ENCODE measurements at places on chromosomes 2 and 18.

GRCh38 chr2:23498943-23499342 is 114.0 kb downstream of the KLHL29 start:
- DNase-seq: no peak

DNA sequence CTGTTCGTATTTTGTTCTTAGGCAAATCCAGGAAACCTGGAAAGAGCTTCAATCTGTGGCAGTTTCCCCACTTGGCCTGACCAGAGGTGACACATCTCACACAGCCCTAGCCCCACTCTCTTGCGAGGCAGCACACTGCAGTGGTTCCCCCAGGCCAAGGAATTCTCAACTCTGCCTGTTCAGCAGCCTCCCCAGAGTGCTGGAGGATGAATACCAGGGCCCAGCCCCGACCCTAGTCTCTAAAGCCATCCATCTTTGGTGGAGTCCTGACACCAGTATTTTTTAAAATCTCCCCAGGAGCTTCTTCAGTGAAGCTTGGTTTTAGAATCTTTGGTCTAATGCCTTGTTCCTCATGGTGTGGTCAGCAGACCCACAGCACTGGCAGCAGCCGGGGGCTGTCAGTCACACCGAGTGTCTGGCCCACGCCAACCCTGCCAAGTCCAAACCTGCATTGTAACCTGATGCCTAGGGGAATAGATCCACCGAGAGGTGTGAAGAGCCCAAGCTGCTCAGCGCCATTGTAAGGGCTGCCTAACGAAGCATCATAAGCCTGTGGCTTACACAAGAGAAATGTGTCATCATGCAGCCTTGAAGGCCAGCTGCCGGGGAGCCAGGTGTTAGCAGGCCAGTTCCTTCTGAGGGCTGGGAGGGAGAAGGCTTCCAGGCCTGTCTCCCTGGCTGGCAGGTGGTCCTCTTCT is 428.7 kb upstream of the ID2 start:
- no peak for DNase-seq

DNA sequence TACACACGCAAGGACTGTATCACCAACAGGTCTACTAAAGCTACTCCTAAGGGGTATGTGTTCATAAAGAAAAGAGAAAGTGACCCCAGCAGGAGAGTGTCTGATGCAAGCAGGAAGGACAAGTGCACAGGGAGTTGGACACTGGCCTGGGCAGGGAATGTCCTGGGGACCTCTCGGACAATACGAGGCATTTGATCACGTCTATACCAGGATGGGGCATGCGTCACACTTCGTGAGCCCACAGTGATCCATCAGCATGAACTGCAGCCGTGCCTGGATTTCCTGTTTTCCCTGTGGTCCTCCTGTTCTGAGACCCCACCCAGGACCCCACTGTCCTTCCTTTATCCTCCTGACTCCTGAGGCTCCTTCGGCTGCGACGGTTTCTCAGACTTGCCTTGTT is 113.9 kb downstream of the HDAC4 start:
- DNase-seq: no peak

GRCh38 chr2:10424916-10425505 is 23.1 kb downstream of the ODC1 start:
- no peak for DNase-seq

- no peak for DNase-seq
Observed at GRCh38 chr2:44793322-44793870, 148.1 kb upstream of the SIX3 start.

DNA sequence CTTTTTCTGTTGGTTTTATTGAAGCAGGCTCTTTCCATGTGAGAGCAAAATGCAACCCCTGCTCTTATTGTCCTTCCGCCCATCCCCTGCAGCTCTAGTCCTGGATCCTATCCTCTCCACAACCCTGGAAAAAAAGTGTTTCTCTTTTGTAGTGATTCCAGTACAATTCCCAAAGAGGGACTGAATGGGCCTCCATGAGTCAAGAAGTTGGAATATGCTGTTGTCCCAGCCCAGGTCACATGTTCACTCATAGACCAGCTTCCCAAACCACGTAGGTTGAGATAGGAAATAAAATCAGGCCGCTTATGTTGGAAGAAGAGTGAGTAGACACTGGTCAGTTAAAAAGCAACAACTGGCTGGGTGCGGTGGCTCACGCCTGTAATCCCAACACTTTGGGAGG is 39.4 kb downstream of the CPO start:
- DNase-seq: no peak

GRCh38 chr2:173488861-173489260 is 134.2 kb downstream of the CDCA7 start:
- no peak for DNase-seq

GRCh38 chr18:21662581-21662980 is 42.0 kb downstream of the ABHD3 start:
- DNase-seq: no peak

GRCh38 chr2:198371921-198372543 is 567.6 kb downstream of the PLCL1 start:
- DNase-seq: peak; percentile 78

- DNase-seq: no peak
Observed at GRCh38 chr2:46615986-46616485, 136.7 kb downstream of the TMEM247 start.

GRCh38 chr18:33699372-33699771 is 121.4 kb downstream of the ASXL3 start:
- DNase-seq: no peak

DNA sequence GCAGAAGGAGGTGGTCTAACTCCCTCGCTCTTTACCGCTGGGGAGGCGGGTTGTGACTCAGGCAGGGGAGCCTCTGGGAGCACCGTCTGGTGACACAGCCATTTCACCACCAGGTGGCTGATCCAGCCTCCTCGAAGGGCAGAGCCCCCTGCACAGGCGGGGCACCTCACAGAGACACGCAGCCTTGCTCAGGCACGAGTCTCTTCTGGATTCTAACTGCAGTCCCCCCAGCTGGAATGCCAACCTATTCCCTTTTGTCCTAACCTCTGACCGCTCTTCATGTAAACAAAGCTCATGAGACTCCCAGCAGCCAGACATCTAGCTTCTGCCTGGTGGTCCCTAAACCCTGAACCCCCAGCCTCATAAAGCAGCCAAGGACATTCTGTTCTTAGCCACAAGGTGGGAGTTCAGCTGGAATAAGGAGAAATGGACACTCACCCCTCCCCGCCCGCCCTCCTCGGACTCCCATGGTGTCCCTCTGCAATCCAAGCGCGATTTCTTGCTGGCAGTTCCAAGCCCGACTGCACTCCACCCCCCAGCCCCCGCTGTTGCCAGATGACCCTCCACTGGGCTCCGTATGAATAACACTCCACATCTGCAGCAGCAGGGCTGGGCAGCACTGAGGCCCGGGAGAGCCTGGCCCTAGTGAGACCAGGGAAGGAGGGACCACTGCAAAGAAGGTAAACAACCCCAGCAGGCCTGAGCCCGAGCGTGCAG is 84.3 kb downstream of the TNS1 start:
- no peak for DNase-seq

GRCh38 chr18:23930002-23930401 is 84.6 kb upstream of the TTC39C start:
- DNase-seq: no peak

GRCh38 chr18:76005632-76006208 is 489.3 kb downstream of the ZNF516 start:
- no peak for DNase-seq

GRCh38 chr2:4049463-4049862 is 346.1 kb downstream of the DCDC2C start:
- no peak for DNase-seq

DNA sequence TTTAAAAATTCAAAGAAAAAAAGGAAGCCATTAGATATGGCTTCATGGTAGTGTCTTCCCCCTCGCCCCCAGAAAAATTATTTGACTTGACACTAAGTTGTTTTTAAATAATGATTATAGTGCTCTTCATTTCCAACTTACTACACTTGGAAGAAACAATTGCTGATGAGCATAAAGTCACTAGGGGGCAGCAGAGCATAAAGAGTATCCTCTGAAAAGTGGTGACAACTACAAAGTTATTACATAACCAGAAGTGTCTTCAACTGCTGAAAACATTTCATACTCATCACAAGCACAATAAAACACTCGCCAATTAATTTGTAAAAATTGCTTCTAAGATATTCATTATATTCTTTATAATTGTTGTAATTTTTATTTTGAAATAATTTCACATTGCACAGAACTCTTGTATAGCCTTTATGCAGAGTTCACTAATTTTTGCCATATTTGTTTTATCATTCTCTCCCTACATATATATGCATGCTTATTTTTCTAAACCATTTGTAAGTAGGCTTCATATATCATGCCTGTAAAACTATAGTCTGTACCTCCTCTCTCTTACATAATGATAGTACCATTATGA is 54.9 kb downstream of the EXOC6B start:
- DNase-seq: peak; percentile 55

GRCh38 chr18:44927127-44927849 is 246.6 kb downstream of the SETBP1 start:
- no peak for DNase-seq

DNA sequence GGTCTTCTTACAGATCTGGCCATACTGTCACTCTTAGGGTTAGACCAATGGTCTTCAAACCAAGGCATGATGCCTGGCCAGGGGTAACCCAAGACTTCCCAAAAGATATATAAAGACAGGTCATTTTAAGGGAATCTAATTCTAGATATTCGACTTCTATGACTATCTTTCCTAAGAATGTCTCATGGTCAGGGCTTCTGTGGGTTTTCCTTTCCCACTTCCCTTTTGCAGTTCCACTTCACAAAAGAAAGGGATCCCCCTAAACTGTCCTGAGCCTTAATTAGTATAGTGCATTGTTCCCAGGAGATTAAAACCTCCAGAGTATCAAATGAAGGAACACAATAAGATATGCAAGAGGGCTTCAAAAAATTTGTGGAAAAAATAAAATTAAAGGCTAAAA is 223.6 kb upstream of the SIX2 start:
- no peak for DNase-seq

GRCh38 chr2:147482111-147482895 is 362.5 kb upstream of the ACVR2A start:
- no peak for DNase-seq

GRCh38 chr18:68714366-68714711 is 569 bp downstream of the TMX3 start:
- DNase-seq: no peak

DNA sequence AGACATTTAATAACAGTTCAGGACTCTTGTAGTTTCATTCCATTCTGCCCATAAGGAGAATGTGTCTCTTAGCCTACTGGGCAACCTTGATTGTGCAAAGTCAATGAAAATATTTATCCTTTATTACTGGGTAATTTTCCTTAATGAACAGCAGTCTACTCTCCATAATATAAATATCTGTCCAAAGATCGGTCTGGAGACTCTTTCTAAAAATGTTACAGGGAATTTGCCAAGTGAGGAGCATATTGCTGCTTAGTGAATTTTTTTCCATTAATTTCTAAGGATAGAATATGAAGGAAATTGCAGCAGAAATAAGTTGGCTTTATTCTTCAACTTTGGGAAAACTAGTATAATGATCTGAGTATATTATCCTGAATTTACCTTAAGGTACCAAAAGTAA is 817.1 kb upstream of the FSHR start:
- DNase-seq: no peak

- DNase-seq: peak; percentile 27
Observed at GRCh38 chr18:55354795-55355194, 233.2 kb downstream of the TCF4 start.

DNA sequence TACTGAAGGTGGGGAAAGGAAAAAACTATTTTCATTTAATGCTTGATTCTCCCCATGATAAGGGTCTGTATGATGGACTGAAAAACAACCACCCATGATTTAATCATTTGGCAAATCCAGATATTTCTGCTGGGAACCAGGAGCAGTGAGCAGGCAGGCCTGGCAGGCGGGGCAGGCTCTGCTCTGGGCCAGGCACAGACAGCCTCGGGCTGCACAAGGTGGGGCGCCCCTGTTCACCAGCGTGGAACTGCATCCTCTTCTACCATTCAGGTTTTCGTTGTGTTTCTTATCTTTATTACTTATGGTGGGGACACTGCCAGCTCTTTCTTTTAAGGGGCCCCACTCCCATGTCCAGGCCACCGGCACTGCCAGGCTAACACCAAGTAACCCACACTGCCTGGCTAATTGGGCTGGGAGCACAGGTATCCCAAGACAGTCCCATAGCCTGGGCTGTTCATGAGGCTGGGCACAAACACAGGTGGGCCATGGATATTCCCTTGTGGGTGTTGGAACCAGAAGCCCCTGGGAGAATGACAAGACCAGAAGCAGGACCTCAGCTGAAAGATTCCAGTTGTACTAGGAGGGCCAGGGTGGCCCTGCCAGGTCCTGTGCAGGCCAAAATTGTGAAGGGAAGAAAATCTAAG is 57.1 kb upstream of the RALBP1 start:
- no peak for DNase-seq

DNA sequence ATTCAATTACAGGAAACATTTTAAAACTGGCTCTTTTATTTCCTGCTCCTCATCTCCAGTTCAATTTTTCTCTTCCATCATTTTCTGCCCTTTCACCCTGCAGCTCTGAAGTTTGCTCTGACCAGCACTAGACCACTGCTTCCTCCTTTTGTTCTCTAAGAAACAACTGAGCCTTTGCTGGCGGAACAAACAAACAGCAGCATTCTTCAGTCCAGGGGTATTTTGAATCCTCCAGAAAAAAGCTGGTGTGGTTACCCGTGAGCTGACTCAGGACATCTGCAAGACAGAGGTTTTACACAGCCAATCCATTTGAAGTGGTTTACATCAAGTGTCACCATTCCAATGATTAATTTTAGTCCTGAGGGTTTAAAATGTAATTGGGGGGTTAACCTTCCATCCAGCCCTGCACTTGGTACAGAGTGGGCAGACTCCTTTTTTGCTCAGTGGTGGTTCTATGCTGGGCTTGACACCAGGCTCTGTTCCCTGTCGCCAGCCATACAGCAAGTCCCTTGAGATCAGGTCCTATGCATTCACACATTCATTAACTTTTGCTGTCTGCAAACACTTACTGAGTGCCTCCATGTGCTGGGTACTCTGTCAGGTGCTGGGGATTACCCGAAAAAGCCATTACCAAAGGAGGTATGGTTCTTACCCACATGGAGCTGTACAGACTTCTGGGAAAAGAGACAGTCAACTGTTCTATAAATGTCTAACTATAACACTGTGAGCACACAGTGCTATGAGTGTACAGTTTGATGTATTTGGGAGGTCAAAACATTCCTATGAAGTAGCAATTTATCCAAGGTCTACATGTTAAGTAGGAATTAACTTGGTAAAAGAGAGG is 909.4 kb upstream of the GYPC start:
- DNase-seq: no peak

- no peak for DNase-seq
Observed at GRCh38 chr2:174763780-174764179, 492 bp downstream of the CHRNA1 start.

DNA sequence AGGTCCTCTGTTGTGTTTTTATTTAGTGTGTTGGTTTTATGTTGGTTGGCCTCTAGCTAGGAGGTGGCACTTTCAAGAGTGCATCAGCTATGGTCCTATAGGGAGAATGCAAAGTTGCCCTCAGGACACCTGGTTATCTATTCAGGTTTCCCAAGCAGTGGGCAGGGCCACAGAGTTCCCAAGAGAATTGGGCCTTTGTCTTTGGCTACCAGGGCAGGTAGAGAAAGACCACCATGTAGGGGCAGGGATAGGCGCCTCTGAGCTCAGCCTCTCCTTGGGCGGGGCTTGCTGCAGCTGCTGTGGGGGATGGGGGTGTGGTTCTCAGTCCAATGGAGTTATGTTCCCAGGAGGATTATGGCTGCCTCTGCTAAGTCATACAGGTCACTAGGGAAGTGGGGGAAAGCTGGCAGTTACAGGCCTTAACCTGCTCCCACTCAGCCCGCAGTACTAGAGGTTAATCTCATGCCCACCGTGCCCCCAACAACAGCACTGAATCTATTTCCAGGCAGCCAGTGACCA is 26.0 kb downstream of the ABCB11 start:
- DNase-seq: no peak
